HFF-Myc (cell line): ENCODE measurements at places on chromosomes 11 and 22.

DNA sequence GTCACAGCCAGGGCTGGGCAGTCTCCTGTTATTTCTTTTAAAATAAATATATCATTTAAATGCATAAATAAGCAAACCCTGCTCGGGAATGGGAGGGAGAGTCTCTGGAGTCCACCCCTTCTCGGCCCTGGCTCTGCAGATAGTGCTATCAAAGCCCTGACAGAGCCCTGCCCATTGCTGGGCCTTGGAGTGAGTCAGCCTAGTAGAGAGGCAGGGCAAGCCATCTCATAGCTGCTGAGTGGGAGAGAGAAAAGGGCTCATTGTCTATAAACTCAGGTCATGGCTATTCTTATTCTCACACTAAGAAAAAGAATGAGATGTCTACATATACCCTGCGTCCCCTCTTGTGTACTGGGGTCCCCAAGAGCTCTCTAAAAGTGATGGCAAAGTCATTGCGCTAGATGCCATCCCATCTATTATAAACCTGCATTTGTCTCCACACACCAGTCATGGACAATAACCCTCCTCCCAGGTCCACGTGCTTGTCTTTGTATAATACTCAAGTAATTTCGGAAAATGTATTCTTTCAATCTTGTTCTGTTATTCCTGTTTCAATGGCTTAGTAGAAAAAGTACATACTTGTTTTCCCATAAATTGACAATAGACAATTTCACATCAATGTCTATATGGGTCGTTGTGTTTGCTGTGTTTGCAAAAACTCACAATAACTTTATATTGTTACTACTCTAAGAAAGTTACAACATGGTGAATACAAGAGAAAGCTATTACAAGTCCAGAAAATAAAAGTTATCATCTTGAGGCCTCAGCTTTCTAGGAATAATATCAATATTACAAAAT, 13.4 kb downstream of the OR51B4 start:
- DNase-seq = no peak

GRCh38 chr11:46451759-46452158, 60.2 kb upstream of the CHRM4 start:
- DNase-seq = no peak

- no peak for DNase-seq
Measured at GRCh38 chr11:36509201-36509639, 852 bp downstream of the TRAF6 start.

DNA sequence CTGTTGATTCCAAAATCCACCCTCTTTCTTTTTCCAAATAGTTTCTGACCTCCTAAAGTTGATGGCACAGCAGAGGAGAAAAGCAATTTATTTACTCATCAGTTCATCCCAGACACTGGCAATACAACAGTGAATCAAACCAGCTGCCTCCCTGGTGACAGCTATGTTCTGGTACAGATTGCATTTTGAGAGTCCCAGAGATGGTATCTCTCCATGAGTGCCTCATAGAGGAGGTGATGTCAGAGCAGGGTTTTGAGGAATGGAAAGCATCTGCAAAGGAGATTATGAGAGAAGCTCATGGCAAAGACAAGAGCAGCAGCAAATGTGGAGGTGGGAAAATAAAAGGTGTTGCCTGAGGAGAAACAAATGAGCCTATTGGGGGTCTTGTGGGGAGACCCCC, 377.2 kb downstream of the MN1 start:
- no peak for DNase-seq

DNA sequence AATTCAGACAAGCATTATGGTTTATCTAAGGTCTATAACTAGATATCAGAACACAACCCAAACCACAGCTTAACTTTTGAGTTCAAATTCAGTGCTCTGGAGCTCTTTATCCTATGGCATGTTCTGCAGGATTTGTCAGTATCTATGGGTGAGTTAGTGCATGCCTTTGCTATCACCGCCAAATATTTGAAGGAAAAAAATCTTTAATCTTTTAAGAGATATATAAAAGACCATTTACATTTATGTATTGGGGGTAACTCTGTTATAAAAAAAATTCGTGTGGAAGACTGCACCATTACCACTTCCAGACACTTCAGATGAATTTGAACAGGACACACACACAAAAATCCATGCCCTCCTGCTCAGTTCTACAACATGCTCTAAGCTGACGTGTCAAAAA, 313.5 kb upstream of the CHORDC1 start:
- DNase-seq = no peak

DNA sequence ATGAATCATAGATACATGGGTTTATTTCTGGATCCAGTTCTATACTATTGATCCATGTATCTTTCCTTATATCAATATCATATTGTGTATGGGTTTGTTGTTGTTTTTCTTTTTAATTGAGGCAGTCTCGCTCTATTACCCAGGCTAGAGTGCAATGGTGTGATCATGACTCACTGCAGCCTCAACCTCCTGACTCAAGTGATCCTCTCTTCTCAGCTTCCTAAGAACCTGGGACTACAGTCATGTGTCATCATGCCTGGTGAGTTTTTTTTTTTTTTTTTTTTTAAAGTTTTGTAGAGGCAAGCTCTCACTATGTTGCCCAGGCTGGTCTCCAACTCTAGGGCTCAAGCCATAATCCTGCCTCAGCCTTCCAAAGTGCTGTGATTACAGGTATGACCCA, 1589.4 kb upstream of the TENM4 start:
- DNase-seq = no peak

DNA sequence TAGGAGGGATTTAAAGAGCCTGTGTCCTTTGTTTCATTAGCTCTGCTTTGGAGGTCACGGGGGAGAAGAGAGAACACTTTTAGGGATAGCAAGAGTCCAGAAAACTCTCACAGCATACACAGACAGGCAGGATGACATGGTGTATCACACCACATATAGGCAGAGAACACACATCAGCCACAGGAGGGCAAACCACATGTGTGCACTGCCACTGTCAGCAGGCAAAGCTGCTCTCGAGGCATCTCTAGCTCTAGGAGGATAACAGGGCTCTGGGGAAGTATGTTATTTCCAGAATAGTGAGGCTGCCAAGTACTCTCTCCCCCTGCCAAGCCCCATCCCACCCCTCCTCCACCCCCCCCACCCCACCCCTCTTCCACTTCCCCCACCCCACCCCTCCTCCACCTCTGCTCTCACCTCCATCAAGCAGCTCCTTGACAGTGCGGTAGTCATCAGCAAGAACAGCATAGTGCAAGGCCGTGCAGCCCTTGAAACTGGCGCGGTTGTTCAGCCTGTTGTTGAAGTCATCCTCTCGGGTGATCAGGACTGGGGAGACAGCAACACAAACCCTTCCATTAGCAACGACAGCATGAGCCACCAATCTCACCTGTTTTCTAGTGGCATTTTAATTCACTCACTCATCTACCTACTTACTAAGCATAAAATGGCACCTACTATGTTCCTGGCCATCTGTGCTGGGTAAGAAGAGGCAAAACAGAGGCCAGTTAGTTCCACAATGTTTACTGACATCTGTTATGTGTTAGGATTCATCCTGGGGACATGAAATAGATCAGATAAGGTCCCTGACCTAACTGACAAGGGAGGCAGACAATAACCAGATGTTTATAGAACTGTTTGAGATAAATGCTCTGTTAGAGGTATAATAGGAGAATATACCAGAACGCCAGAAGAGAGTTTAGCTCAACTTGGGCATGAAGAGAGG, 75.6 kb downstream of the CLPB start:
- no peak for DNase-seq

DNA sequence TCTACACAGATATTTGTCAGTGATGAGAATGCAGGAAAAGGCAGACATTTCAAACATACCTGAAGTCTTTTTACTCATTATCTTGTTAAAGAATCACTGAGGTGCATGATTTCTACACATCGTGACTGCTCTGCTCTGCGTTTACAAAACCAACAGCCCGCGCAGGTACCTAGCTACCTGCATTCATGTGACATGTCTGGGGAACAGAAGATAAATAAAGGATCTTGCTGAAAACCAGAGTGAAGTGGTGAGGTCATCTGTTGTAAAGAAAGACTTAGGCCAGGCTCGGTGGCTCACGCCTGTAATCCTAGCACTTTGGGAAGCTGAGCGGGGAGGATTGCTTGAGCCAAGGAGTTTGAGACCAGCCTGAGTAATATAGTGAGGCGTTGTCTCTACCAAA, 15.7 kb downstream of the ASPHD2 start:
- DNase-seq = no peak

- DNase-seq = no peak
Measured at GRCh38 chr11:83156996-83157593, at the start of gene PCF11. Gene PCF11, plus strand, starts transcription at chr11:83157131. Its CDS starts 309 bp downstream, at chr11:83157440.

GRCh38 chr11:60872961-60873524, 5.7 kb downstream of the ZP1 start:
- peak; percentile 47 for DNase-seq
